ENCODE measurements at places on chromosomes 11 and 22.

DNA sequence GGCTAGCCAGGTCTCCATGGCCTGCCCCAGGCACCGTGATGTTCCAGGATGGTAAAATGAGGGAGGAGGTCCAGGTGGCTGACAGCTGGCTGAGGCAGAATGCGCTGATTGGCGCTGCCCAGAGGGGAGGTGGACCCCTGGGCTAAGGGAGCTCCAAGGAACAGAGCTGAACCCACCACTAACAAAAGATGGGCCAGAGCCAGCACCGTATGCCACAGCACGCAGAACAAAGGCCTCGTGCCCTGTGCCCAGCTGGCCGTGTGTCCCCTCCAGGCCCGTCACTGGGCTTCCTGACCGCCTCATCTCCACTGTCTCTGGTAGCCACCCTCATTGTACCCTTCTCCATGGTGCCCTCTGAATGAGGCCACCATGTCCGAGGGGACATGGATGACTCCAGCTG, 19.6 kb upstream of the PRODH start:
- no peak for DNase-seq

DNA sequence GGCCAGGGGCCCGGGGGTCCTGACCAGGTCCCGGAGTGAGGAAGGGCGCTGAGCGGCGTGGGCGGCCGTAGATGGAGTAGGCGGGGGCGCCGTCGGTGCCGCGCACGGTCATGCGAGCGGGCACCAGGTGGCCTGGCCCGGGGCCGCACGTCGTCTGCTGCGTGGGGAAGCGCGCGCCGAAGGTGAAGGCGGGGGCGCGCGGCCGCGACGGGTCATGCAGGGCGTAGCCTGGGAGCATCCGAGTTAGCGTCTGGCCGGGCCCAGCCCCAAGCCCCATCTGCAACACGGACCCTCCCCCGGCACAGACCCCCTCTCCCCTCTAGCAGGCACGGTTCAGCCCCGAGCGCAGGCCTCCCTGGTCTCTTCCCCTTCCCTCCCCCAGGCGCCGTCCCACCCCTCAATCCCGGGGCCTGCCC, 1.7 kb upstream of the TYMP start:
- DNase-seq, result no peak

DNA sequence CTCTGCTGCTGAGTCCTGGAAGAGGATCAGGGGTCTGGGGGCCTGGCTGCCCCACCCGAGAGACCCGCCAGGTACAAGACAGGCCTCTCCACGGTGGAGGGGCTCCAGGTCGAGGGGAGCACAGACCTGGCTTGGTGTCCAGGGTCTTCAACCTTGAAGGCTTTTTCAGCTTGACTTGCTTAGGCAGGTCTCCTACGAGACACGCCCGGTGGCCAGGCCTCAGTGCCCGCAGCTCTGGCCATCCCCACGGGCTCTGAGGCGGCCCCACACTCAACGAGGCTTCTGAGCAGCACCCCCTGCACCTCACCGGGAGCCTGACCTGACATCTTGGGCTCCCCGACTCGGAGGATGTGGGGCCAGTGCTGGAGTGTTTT, 6.6 kb upstream of the PLXNB2 start:
- no peak for DNase-seq

DNA sequence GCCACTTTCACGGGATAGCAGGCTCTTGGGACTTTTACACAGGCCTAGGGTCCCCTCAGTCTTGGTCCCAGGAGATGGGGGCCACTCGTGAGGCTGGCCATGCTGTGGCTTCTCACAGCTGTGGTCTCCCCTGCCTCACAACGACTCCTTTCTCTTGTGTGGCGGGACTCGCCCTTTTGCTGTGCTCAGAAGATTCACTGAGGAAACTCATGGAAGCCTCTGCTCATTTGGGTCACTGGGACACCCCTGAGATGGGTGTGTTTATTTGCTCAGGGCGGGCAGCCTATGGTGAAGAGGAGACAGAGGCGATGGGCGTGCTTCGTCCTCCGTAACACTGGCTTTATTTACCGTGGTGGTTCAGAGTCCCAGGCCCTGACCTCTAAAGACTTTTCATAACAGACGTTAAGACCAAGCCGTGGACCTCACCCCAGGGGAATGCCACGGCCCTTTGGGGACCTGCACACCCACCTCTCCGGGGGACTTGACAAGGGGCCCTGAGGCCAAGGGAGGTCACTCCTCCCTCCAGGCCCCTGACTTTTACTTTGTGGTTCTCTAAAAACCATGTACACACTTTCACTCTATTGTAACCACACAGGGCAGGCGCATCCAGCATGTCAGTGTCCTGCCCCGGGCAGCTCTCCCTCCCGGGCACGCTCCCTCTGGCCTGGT, 15.5 kb downstream of the TEF start:
- DNase-seq, result no peak

DNA sequence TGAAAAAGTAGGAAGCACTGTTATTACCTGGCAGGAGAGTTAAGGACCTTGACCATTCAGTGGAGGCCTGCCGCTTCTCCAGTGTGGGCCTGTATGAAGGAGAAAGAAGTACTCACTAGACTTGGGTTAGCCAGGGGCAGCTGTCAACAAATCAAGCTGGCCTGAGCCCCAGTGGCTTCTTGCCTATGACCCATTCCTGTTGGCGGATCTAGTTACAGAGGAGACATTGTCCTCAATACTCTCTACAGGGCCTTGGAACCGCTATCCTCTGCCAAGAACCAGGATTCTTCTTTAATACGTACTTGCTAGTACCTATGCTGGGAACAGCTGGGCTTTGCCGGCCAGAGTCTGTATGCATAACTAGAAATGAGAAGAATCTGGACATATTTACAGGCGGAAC, 68.1 kb downstream of the ALX4 start:
- DNase-seq, result no peak

- no peak for DNase-seq
Observed at GRCh38 chr22:23500508-23501260, 79.4 kb downstream of the IGLL1 start.

- no peak for DNase-seq
Observed at GRCh38 chr22:49291169-49291568, 536.5 kb downstream of the BRD1 start.

DNA sequence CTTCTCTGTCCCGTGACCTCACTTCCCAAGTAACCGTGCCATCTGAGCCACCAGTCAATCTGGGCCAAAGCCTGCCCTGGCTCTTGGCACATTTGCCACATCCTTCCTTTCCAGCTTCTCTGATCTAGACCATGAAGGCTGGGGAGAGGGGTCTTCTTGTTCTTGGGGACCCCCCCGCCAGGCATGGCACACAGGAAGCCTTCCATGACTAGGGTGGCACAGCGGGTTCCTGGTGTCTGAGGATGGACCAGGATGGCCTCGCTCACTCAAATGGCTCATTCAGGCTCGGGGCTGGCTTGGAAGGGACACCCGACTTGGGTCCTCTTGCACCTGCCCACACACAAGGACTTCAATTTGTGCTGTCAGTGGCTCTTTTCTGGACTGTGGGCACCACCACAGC, 121.3 kb downstream of the BCR start:
- DNase-seq, result no peak

DNA sequence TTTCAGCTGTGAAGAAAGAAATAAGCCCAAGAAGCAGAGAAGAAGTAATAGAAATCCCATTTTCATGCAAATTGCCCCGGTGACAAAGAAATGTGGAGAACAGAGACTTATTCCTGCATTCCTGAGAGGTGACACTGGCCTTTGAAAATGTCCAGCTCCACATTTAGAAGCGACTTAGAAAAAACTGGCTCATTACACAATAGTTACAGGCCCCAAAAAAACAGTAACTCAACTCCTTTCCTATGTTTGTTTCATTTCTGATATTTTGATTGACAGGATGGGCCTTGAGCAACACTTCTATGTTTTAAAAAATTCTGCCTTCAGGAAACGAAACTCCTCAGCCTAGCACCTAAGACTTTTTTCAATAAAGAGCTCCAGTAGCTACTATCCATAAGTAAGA, 726.9 kb upstream of the TENM4 start:
- DNase-seq, result peak; percentile 40

DNA sequence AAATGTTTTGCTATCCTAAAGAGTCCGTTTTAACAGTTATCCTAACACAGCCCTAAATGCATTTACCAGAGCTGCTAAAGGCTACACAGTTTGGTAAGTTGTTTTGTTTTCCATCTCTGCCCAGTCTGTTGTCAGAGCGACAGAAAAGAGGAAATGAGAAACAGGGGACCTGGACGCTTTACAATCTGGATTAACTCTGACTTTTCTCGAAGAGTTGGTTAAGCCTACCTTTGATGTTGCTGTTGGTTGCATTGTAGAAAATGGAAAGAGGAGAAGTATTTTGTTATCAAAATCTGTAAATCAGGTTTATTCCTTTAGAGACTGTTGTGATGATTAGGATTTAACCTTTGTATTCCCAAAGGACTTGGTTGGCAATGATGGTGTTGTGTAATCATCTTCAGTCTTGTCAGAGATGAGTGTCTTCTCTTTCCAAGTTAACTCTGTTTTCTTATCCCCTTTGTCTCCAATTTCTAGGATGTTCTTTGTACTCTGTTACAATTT, 481 bp downstream of the ANGPTL5 start:
- peak; percentile 20 for DNase-seq

GRCh38 chr11:93196816-93197379, 893 bp downstream of the SLC36A4 start:
- peak; percentile 6 for DNase-seq

DNA sequence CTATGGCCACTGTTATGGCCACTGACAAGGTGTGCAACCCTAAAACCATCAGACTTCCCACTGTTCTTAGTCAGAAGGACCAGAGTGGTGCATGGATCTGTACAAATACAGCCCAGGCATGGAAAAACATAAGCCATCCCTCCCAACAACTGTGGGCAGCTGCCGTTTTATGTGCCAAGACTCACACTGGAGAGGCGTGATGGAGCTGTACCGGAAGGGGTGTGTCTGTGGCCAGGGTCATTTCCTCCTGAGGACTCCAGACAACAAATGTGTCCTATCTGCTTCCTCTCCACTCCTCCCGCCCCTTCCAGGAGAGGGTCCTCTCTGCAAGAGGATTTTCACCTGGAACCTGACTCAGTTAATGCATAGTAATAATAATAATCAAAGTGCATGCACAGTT, 29.5 kb downstream of the KCNJ1 start:
- no peak for DNase-seq

DNA sequence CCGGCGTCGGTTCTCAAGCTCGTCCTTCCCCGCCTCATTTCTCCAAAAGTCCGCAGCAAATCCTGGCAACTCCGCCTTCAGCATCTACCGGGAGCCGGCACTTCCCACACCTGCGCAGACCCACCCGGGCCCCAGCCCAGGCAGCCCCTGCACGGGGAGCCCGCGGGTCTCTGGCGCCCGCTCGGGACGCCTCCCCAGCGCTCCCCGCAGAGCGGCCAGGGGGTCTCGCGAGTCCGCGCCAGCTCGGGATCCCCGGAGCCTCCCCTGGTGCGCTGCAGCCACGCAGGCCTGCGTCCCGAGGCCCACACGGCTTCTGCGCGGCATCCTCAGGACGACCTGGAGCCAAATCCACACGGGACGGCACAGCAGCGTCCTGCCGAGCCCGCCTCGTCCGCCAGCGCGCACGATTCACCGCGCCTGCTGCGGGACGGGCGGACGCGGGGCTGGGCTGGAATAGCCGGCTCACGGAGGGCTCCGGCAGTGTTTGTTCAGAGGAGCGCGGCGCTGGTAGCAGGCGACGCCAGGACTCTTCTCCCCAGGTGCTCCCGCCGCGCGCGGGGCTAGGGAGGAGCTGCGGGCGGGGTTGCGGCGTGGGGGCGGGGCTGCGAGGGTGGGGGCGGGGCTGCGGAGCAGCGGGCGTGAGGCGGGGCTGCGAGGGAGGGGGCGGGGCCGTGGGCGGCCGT, 816 bp upstream of the PHRF1 start:
- no peak for DNase-seq

DNA sequence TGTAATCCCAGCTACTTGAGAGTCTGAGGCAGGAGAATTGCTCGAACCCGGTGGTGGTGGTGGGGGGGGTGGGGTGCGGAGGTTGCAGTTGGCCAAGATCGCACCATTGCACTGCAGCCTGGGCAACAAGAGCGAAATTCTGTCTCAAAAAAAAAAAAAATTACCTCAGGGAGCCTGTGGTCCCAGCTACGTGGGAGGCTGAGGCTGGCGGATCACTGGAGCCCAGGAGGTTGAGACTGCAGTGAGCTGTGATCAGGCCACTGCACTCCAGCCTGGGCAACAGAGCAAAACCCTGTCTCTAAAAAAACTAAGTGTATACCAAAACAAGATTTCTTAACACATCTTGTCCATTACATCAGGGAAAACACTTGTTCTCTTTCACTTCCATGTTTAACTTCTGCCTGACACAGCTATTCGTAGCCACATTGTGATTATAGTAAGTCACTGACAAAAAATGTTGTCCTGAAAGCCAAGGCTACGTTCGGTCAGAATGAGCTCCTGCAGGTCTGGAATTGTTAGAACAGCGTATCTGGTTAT, 1.4 kb downstream of the TMEM80 start:
- peak; percentile 80 for DNase-seq

DNA sequence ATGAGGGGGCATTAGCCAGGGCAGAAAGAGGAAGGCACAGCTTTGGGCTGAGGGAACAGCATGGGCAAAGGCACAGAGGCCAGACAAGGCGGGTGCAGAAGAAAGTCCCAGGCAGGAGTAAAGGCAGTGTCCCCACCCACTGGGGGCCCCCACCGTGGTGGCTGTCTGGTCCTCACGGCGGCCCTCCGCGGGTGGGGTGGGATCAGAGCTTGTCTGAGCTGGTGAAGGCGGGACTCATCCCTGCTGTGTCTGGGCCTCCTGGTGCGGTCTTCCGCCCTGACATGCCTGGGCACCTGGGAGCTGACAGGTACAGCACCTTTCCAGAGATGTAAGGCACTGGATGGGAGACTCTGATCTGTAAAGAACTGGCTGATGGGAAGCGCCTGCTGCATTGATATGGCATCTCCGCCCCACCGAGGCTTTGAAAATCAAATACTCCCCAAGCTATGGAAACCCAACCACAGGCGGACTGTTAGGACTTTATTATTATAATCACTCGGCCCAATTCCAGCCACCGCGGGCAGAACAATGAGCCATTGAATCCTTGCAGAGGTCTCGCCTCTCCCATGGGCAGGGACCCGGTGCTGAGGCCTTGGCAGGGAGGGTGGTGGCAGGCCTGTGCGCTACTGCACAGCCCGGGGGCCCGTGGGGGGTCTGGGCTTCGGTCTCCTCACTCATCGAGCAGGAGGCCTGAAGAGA, 14.2 kb upstream of the GNB1L start:
- no peak for DNase-seq

DNA sequence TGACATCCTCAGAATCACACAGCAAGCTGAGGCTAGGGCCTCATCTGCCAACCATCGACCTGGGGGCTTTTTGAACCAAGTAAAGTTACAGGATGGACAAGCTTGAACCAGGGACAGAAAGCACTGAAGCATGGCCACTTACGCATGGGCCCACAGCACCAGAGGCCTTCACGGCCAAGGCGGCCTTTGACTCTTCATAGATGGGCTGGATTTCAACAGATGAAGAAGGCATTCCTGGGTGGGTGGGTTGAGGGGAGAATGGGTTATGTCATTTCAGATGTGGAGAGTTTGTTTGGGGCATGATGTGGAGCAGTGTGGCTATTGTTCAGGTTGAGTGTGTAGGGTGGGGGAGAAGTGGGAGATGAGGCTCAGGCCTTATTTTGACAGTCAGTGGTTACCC, 60.2 kb downstream of the LRRC32 start:
- DNase-seq, result no peak

GRCh38 chr11:3709977-3710376, 38.8 kb upstream of the CHRNA10 start:
- DNase-seq, result peak; percentile 37
